Mucosa of gallbladder (tissue), 1 donor: ENCODE measurements at places on chromosomes 3 and 15. TPM values are rescaled to one million over a fixed set of nuclear protein-coding genes. Genes with fewer than 3 reads are reported as not detected.

SLC51B gene
- total RNA-seq = 0.37 TPM

RTP4 gene
- 5.4 TPM for total RNA-seq

LSM3 gene
- 11.3 TPM for total RNA-seq

RLBP1 gene
- not detected for total RNA-seq

FAM98B gene
- 15.0 TPM for total RNA-seq

NTRK3 gene
- total RNA-seq = 1.6 TPM

C2CD4A gene
- total RNA-seq = 0.17 TPM

ANKUB1 gene
- not detected for total RNA-seq

GOLGA8T gene
- 0.66 TPM for total RNA-seq

ERICH6 gene
- 0.09 TPM for total RNA-seq

ITGA11 gene
- total RNA-seq = 2.6 TPM

HGD gene
- 211 TPM for total RNA-seq
